Activated CD4-positive, alpha-beta T cell treated with anti-CD3 and anti-CD28 coated beads for 1 hour (primary cell): ENCODE measurements at places on chromosomes 3 and 15.

DNA sequence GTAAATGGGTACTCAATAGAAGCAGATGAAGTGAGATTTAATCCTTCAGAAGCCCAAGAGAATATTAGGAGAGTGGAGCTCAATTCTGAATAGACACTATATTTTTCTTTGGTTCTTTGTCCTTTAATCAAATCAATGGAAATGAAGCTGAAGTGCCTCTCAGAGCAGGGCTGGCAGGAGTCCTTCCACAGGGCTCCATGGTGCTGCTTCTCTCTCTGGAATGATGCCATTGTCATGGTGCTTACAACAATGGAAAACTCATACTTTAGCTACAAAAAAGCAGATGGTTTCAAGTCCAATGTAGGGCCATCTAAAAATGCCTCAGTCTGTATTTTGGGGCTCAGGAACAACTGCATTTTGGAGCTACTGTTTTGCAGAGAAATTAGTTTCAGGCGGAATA lies 125.1 kb downstream of the SNRK start:
- no peak for DNase-seq

DNA sequence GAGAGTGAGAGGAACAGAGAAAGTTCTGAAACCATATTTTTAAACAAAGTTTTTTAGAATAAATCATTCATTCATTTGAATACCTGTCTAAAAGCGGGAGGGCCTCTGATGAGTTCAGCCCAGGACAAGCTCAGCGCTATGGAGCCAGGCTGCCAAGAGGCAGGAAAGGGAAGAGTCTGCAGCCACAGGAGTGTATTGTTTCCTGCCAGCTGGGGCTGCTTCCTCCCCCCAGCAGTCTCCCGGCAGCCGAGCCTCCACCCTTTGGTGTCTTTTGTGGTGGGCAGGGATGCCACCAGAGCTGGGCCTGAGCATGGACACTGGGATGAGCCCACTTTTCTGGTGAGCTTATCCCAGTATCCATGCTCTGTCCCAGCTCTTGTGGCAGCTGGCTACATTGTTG lies 199.5 kb upstream of the TPRG1 start:
- no peak for DNase-seq

- DNase-seq: no peak
These were observed 233.2 kb upstream of the TPM1 start for GRCh38 chr15:62809115-62809967.

DNA sequence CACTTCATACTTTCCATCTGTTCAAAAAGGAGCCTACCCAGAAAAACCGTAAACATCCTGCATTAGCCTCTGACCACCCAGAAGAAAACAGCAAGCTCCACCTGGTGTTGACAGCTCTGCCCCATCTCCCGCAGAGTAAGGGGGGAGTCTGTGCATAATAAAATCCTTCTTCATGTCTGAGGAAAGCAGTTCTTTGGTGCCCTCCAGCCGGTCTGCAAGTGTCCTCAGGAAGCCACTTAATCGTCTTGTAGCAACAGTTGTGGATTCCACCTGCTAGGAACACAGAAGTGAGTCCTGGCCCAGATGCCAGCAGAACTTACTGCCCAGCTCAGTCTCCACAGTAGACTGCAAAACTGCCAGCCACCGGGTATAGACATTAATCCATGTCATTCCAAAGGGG lies 22.5 kb downstream of the RIOX2 start:
- DNase-seq: no peak

GRCh38 chr3:64901522-64901885 lies 213.7 kb upstream of the ADAMTS9 start:
- DNase-seq: no peak

DNA sequence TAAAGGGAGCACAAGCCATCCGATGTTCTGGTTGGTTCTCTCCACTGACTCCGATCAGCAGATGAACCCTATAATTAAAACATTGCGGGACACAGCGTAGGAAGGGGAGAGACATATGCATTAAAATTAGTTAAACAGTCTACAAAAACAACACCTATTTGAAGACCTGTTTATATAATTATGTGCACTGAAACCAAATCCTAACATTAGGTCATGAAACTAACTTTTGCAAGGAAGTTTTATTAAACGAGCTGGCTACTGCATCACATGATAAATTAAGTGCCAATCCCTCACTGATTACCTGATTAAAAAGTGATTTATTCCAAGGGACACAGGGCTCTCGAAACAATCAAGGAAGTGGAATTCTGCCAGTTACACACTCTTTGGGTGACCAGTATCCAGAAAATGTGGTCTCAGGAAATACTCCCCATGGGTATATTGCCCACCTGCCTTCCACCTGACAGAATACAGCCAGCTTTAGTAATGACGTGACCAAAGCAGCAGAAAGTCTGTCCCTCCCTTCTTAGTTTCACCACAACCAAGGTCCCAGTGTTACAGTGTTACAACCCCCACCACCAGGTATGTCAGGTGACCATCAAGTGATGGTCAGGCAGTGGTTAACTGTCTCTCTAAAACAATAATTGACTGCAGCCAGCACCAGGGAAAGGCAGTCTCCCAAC lies 69.5 kb downstream of the HERC1 start:
- DNase-seq: no peak

GRCh38 chr3:127607675-127608361 lies 9.6 kb downstream of the MCM2 start:
- no peak for DNase-seq

DNA sequence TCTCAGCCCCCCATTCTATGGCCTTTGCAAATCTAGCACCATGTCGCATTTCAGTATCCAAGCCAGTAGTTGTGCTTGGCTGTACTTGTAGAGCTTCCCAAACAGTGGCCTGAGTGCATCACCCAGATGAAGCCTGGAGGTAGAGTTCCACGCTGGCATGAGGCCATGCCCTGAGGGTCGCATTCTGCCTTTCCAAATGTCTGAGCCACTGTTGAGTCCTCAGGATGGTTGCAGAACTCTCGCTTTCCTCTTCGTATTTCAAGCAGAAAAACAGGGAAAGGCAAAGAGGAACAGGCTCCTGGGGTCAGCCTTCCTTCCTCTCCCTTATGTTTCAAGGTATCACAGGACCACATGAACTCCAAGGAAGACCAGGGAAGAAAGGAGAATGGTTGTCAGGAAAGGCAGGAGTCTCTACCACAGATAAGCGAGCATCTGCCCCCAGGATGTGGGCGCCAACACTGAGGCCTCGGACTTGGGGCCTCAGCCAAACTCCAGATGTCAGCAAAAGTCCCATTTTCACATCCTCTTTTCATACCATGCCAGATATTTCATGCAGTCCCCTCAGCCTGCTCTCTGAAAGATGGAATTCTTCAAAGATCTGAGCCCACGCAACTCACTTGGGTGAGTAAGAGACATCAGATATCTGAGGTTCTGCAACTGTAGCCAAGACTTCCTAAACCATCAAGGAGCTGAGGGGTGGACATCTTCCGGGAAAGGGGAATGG lies 19.4 kb upstream of the PRR20G start:
- DNase-seq: no peak

GRCh38 chr15:86373147-86373546 lies 293.5 kb downstream of the AGBL1 start:
- DNase-seq: no peak

- no peak for DNase-seq
These were observed 121.5 kb upstream of the TSC22D2 start for GRCh38 chr3:150286390-150287147.

DNA sequence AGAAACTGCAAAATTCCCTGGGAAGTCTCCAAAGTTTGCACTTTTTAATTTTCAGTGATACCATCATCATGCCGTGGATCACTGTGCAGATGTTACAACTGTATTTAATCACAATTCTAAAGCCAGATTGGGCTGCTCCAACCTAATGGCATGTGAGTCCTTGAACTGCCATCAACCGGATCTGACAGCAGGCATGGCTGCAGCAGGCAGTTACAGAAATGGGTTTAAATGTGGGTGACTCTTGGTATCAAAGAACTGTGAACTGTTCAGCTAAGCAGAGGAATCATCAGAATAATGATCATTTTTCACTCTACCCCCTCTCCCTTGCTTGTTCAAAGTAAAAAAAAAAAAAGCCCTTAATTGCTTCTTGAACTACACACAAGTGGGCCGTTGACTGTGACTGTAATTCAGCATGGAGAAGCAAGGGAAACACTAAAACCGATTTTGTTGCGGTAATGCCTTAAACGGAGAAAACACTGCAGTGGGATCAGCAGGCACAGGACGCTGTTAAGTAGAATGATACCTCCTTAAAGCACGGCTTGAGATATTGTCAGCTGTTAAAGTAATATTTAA lies 152.4 kb downstream of the RORA start:
- no peak for DNase-seq

DNA sequence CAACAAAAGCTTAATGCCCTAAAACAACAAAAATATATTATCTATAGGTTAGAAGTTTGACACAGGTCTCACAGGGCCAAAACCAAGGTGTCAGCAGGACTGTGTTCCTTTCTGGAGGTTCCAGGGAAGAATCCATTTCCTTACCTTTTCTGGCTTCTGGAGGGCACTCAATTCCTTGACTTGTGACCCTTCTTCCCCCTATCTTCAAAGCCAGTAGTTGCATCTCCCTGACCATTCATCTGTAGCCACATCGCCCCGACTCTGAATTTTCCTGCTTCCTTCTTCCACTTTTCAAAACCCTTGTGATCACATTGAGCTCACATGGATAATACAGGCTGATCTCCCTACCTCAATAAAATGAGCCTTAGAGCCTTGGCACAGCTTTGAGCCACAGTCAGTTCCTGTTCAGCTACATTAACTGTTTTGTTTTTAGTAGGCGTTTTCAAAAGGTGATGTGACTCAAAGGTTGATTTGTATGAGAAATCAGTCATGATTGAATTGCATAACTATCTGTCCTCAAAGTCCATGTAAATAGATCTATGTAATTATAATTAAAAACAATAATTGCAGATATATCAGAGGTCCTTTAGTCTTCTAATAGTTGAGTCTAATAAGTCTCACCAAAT lies 12.4 kb downstream of the PFN2 start:
- DNase-seq: no peak

GRCh38 chr15:40342416-40343320 lies 1.9 kb upstream of the CCDC9B start:
- DNase-seq: no peak

GRCh38 chr15:67862750-67863441 lies 23.1 kb upstream of the RNU6-1 start:
- no peak for DNase-seq

DNA sequence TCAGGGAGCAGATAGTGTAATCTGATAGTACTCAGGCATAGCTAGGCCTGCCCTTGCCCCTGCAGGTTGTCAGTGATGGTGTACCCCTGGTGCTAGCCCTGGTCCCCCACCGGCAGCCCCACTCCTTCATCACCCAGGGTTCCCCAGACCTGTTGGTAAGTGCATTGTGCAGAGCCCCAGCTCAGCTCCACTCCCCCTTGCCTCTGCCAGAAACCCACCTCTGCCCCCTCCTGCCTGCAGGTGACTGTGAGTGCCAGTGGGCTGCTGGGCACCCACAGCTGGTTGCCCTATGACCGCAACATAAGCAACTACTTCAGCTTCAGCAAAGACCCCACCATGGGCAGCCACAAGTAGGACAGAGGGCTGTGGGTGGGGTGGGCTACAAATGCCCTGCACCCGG lies 27.5 kb downstream of the NBEAL2 start:
- DNase-seq: no peak

DNA sequence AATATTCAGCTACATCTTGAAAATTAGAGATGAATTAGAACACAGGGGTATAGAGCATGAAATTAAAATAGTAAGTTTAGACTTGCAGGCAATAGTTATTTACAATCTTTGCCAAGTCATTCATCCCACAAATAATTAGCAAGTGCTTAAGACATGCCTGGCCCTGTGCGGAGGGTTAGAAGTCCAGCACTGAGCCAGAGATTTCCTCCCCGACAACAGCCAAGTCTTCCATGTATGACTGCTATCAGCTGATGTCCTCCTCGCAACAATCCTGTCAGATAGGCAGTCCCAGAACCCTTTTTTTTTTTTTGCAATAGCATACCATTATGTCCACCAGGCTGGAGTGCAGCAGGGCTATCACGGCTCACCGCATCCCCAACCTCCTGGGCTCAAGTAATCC lies 14.6 kb downstream of the SIN3A start:
- no peak for DNase-seq

GRCh38 chr15:60682615-60683014 lies 203.7 kb upstream of the ICE2 start:
- DNase-seq: no peak

GRCh38 chr3:124619887-124620599 lies 110.2 kb upstream of the UMPS start:
- DNase-seq: no peak

GRCh38 chr15:60126200-60126599 lies 122.1 kb downstream of the FOXB1 start:
- DNase-seq: no peak

- no peak for DNase-seq
These were observed 5.9 kb upstream of the GRAMD2A start for GRCh38 chr15:72203507-72203837.

DNA sequence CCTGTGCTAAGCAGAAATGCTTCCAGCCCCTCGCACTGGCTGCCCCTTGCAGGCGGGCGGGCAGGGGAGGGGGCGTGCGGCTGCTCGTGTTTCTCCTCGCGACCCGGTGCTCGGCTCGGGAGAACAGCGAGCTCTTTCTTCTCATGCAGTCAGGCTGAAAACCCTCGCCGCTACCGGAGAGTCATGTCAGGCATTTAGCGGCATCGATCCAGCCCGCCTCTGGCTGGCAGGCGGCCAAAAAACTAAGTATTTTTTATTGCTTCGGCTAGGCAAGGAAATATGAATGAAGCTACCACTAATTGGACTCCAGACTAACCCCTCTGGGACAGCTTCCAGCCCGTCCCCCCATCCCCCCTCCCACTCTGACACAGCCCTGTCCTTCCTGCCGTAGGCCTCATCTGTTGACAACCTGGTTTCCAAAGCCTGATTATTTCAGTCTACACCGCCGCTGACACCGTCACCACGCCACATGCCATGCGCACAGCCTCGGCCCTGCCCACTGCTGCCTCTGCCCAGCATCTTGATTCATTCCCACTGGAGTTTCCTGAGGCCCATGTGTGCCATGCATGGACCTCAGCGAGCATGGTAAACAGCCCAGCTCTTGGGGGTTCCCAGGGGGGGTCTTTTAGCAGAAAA lies 35.3 kb downstream of the TLE3 start:
- DNase-seq: no peak

GRCh38 chr3:100029052-100029451 lies 85.2 kb downstream of the FILIP1L start:
- DNase-seq: no peak

- no peak for DNase-seq
These were observed 13.5 kb downstream of the PTPRG start for GRCh38 chr3:61574854-61575253.

- no peak for DNase-seq
These were observed at the start of gene CHRM5 for GRCh38 chr15:33968224-33968623. TSS of gene CHRM5 (plus strand) at chr15:33968497. CDS start at chr15:34062718, 94,221 bp downstream.
